ENCODE measurements at places on chromosomes 2 and 18. TPM values are rescaled to one million over a fixed set of nuclear protein-coding genes. Genes with fewer than 3 reads are reported as not detected.

DNA sequence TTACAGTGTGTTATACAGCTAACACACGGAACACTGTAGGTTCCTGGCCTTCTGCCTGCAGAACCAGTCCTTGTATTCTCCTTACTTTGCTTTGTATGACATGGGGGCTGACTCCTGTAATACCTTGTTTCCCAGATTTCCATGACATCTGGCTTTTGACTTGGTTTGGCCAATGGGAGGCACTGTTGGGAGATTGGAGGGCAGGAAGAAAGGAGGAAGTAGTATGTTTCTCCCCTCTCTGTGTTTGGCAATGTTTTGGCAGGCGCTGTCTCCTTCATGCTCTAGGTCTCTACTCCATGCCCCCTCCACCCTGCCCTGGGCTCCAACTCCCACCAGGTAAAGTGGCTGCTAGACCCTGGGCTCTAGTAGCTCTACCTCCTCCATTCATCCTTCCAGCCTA lies 331.1 kb upstream of the SLC14A2 start:
- DNase-seq: no peak

- DNase-seq: no peak
Observed at GRCh38 chr2:166179201-166179600, 51.4 kb upstream of the SCN1A start.

GRCh38 chr2:179692610-179693009 lies 168.8 kb downstream of the ZNF385B start:
- DNase-seq: no peak

DNA sequence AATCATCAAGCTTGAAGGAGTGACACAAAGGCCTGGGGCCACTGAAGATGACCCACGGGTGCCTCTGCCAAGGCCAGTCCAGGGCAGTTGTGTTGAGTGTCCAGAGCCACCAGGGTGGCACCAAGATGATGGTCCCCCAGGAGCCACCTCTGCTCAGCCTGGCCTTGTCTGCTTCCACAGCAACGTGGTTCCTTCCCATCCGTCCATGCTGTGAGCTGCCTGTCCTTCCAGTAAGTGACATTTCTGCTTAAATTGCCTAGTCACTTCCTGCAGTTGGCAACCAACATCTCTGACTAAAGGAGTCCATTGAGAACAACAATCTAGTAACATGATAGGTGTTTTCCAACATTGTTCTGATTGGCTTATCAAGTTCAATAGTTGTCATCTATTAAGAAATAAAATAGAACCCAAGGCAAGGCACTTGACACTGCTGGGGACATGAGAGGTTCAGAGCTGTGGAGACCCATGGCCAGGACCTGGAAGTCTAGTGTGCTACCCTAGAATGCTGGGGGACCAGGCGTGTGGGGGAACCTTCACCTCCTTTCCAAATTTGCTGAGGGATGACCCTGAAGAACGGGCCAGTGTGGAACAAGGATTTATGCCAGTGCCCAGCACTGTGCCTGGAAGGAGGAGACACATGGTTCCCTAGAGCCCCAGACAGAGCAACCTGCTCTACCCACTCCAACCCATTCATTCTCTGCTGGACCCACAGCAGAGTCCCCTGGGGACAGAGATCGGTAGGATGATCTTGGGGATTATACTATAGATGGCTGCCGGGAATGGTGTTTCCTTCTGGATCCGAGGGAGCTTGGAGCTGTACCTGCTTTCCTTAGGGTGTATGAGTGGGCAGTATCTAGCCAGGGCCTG lies 98.9 kb upstream of the EPC2 start:
- DNase-seq: no peak

DNA sequence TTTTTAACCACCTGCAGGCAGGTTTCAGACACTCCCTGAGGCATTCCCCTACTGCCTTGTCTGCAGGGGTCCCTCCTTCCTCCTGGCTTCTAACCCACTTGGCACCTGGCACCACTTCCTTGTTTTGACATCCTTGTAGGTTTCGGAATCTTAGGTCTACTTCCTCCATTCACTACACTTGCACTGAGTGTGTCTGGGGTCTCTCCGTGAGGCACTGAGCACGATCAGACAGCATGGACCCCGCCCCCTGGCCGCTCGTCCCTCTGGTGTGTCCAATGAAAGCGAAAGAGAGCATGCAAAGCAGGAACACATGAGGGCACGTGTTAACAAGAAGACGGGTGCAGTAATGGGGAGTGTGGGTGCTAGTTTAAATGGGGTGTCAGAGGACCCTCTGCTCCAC lies 63.8 kb downstream of the HAUS1 start:
- peak; percentile 7 for DNase-seq

DNA sequence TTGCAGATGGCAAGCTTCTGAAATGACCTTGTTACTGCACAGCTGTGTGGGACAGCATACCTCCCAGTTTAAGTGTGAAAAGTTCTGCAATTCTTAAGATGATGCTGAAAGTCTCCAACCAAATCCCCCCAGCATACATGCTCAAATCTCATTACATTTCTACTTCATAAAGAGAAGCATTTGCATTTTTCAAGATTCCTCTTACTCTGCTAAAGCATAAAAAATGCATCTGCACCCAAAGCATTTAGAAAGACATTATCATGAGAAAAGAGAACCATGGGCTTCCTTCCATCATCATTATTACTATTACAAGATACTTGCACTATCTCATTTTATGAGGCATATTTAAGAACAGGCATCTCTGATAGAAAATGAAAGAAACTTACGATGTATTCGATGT lies 236.9 kb upstream of the REV1 start:
- DNase-seq: no peak

- DNase-seq: no peak
Observed at GRCh38 chr2:138486363-138487198, 15.0 kb upstream of the SPOPL start.

EVX2 gene
- not detected for polyA plus RNA-seq

ZSCAN30 gene
- polyA plus RNA-seq: 12.1 TPM

DNA sequence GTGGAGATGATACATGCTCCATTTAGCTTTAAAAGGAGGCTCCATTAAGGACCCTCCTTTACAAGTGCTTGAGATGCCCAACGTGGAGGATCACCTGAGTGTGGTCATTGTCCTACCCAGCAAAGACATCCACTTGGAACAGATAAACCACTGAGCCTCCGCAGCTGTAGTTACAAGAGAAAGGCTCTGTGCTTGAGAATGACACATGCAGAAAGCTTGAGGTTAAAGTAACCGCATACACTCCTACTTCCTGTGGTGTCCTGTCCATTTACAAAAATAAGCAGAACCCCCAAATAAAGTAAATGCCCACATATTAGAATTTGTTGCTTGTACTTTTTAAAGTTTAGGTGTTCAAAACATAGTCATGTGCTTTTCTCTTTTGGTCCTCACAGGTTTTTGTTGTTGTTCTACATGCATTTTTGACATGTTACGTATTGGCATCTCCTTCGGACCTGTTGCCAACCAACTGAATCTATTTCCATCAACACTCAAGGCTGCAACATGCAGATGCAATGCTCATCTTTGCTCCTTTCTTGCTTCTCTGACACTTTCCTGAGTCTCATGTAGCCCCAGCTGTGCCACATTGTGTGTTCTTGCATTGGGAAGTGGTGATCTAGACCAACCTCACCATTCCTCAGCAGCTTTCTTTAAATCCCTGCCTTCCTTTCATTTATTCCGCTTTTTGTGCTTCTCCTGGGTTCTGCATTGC lies 56.0 kb downstream of the SERPINB7 start:
- no peak for DNase-seq

TMEM178A gene
- polyA plus RNA-seq: 5.0 TPM

DNA sequence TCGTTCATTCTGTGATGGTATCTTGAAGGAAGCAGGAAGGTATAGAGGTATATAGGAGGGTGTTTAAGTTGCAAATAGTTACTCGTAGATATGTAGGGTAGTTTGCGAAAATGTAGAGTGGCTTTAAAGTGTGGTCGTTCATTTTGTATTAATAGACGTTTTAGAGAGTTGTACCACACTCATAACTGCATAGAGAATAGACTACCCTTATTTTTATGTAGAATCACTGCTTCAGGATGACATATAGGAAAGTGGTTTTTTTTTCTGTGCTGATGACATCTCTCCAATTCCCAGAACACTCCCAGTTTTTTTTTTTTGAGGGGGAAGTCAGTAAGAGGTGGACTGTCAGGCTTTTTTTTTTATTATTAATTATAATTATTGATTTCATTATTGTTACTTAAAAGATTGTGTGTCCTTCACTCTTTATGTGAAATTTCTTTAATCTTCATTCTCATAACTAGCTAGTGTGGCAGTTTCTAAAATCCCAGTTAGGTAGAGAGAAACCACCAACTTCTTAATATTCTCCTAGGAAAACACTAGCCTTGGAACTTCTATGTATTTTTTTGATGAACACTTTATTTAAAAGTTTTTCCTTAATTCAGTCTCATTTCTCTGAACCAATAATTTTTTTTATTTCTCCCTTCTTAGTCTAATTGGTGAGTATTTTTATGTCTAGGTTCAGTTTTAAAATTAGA lies 1.5 kb downstream of the ACTR3 start:
- DNase-seq: no peak

DNA sequence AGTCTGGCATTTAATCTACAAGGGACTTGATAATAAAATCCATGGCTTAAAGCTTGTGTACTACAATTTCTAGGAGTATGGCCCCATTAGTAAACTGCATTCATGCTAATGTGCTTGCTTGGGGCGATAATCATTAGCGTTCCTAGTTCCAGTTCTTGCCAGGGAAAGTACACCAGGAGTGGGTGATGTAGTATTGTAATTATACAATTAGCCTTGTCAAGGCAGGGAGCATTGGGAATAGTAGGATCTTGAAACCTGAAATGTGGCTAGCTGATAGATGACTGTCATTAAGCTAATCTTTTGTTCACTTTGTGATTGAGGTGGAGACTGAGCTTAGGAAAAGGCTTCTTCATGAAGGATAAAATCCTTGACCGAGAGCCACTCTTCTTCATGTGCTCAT lies 989.2 kb downstream of the CPS1 start:
- DNase-seq: no peak

KIF1A gene
- polyA plus RNA-seq: 0.27 TPM

DNA sequence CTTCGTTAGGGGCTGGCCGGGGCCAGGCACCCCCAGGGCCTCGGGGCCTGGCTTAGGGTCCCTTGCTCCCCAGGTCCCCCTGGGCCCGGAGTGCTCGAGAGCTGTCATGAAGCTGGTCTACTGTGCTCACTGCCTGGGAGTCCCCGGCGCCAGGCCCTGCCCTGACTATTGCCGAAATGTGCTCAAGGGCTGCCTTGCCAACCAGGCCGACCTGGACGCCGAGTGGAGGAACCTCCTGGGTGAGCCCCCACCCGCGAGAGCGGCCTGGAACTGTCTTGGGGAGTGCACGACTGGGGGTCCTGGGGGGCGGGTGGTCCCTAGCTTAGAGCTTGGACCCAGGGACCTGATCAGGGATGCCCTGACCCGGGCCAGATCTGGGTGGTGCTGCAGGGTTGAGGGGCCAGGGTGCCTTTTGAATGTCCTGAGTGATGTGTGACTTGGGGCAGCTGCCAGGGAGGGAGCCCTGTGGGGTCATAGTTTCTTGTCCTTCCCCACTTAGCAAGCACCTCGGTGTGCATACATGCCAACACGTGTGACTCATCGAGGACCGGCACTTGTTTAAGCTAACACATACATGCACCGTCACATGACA lies 27.9 kb downstream of the GPC1 start:
- DNase-seq: no peak

SIX2 gene
- polyA plus RNA-seq: 0.06 TPM

- DNase-seq: peak; percentile 30
Observed at GRCh38 chr2:45774688-45775244, 123.3 kb downstream of the PRKCE start.

- peak; percentile 69 for DNase-seq
Observed at GRCh38 chr18:36688020-36688965, 140.5 kb downstream of the TPGS2 start.

All from small intestine (tissue), 16 donors.